ENCODE measurements at places on chromosomes 3 and 15. TPM values are rescaled to one million over a fixed set of nuclear protein-coding genes. Genes with fewer than 3 reads are reported as not detected.

The VEPH1 gene
- not detected for total RNA-seq

The TRIM69 gene
- 78.0 TPM for total RNA-seq

The KAT2B gene
- 43.4 TPM for total RNA-seq

The AP4E1 gene
- 12.0 TPM for total RNA-seq

The GOLGA6L1 gene
- not detected for total RNA-seq

The RASGRP1 gene
- total RNA-seq: 174 TPM

The MYO1E gene
- total RNA-seq: 5.8 TPM

The SRGAP3 gene
- total RNA-seq: 3.5 TPM

The PAK2 gene
- total RNA-seq: 98.4 TPM

The GP9 gene
- total RNA-seq: not detected

The MASP1 gene
- total RNA-seq: not detected

The FRMD4B gene
- total RNA-seq: 29.1 TPM

The EAF2 gene
- 14.8 TPM for total RNA-seq

The OXTR gene
- 0.64 TPM for total RNA-seq

The DPPA4 gene
- total RNA-seq: not detected

The SPATA12 gene
- not detected for total RNA-seq

The MITF gene
- not detected for total RNA-seq

The P2RY1 gene
- 0.15 TPM for total RNA-seq

The CCDC191 gene
- 3.5 TPM for total RNA-seq

The MYEF2 gene
- 24.7 TPM for total RNA-seq

The SACM1L gene
- 71.2 TPM for total RNA-seq

The SETMAR gene
- 13.8 TPM for total RNA-seq

The DISP2 gene
- total RNA-seq: 0.02 TPM

The DGKG gene
- 0.39 TPM for total RNA-seq

The ROPN1 gene
- total RNA-seq: not detected

The SLC22A14 gene
- not detected for total RNA-seq

The PLS1 gene
- 4.5 TPM for total RNA-seq

The CASR gene
- total RNA-seq: 0.19 TPM

The TNFSF10 gene
- total RNA-seq: 31.8 TPM

The CPNE9 gene
- total RNA-seq: not detected

The RIOX2 gene
- 35.9 TPM for total RNA-seq

The KBTBD13 gene
- not detected for total RNA-seq

The CYP11A1 gene
- not detected for total RNA-seq

The RTP3 gene
- not detected for total RNA-seq

The GOLGA8O gene
- not detected for total RNA-seq

The PCOLCE2 gene
- total RNA-seq: 0.57 TPM

The DUOX1 gene
- 0.51 TPM for total RNA-seq

The VWA5B2 gene
- not detected for total RNA-seq

The ERICH6 gene
- total RNA-seq: not detected

The NGRN gene
- 25.3 TPM for total RNA-seq

The SAMMSON gene
- total RNA-seq: not detected

The PKM gene
- 2,053 TPM for total RNA-seq

The GABRB3 gene
- total RNA-seq: 0.17 TPM

The COL6A6 gene
- not detected for total RNA-seq

The BSN gene
- total RNA-seq: 0.05 TPM

The OSTN gene
- not detected for total RNA-seq

The ROPN1B gene
- not detected for total RNA-seq

The ST3GAL6 gene
- total RNA-seq: not detected

The LEKR1 gene
- 0.59 TPM for total RNA-seq

The OXNAD1 gene
- total RNA-seq: 24.0 TPM

The GPR62 gene
- total RNA-seq: not detected

The ADCY5 gene
- not detected for total RNA-seq

The TOPBP1 gene
- 79.1 TPM for total RNA-seq

The DAZL gene
- not detected for total RNA-seq

The RTP1 gene
- not detected for total RNA-seq

The SENP8 gene
- 2.5 TPM for total RNA-seq

The ZNF620 gene
- 3.7 TPM for total RNA-seq

The TEX55 gene
- not detected for total RNA-seq
